ENCODE measurements at places on chromosomes 1 and 21.

DNA sequence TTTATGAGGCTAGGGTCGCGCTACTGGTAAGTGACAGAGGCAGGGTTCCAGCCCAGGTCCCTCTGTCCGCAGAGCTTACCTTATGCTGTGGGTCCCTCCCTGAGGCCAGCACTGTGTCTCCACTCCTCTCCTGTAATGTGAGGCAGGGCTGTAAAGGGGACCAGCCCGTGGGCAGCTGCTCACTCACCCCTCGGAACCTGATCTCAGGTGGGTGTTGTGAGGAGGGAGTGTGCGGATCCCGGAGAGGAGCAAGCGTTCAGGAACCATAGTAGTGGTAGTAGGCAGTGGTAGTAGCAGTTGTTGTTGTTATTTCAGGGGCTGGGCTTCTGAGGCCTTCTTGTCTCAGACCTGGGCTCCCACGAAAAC is 1.7 kb downstream of the ZC3H12A start:
- DNase-seq = no peak

DNA sequence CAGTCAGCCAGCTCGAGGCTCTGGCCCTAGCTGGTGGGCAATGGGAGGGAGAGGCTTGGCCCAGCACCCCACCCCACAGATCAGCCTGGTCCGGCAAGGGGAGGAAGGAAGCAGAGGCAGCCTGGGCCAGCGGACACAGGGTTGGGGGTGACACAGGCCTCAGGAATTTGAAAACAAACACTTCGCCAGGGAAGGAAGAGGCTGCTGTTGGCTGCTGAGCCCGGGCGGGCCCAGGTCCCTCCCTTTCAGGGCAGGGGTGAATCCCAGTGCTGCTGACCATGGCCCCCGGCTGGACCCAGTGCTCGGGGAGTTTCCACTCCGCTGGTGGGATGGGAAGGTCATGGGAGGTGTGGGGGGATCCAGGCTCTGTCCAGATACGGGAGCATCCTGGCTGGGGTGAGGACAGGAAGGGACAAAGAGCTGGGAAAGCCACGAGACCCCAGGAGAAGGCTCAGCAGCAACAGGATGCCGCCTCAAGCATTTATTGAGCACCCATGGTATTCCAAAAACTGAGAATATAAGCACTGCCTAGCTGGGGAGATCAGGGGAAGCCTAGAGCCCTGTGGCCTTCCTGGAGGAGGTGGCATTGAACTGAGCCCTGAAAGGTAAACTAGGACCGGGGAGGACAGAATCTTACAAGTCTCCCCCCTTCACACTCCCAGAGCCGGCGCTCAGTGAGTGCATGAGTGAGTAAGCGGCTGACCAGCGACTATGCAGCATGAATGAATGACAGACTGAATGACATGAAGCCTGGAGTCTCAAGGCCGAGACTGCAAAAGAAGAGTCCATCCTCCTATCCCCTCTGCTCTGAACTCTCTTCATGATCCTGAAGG is 26.2 kb upstream of the EPHA2 start:
- peak; percentile 75 for DNase-seq

GRCh38 chr1:221874285-221875003 is 132.6 kb upstream of the DUSP10 start:
- DNase-seq = no peak

DNA sequence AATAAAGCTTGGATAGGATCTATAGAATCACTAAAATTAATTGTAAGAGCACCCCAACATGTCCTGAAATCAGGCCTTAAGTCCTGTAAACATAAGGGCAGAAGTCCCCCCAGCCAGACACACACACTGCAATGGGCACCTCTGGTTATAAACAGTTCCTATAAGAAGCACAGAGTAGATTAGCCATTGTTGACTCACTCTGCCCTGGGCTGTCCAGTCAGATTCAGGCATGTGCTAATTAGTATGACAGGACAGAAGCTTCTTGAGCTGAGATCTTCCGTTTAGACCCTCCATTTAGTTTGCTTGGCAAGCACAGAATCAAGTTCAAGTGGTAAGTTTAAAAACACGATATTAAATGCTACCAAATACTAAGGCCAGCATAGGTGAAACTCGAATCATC is 11.8 kb upstream of the DENND1B start:
- DNase-seq = no peak

DNA sequence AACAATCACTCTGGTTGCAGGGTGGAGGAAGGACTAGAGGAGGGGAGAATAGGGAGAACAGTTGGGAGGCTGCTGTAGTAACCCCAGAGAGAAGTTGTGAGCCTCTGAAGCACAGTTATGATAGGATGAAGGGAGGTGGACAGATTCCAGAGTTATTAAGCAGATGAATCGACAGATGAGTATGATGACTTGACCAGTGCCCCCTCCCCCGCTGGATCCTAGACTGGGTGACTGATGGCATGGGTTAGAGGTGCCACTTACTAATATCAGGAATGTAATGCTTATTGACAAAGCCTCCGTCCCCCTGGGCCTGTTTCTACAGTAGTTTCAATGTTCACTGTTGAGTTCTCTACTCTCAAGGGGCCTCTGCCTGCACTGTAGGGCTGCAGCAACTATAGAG is 14.0 kb upstream of the TIPRL start:
- no peak for DNase-seq

DNA sequence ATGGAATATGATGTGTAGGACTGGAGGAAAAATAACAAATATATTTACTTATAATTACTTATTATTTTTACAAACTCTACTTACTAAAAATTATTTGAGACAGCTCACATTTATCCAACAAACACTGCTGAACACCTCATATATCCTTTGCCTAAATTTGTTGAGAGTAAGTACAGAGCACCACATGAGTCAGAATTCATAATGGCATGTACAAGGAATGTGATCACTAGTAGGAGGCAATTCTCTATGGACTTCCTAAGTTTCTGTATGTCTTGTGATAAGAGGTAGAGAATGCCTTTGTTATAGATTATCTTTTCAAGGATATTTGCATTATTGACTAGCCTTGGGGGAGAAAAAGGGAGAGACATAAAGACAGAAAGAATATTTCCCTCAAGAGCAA is 8.2 kb upstream of the ST6GALNAC3 start:
- no peak for DNase-seq

DNA sequence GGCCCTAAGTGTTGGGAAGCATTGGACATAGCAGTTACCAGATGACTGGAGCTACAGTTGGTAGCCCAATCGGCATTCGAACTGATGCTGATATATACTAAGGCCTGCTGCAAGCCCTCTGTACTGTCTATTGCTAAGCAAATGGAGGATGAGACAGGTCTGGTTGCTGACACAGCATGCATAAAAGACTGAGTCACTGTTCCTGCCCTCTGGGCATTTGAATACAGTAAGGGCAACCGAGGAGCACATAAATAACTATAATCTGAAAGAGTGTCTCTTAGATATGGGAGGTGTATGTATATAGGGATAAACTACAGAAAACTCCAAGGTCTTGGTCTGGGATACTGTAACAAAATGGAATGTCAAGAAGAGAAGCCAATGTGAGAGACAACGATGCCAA is 16.8 kb upstream of the MARK1 start:
- DNase-seq = no peak

DNA sequence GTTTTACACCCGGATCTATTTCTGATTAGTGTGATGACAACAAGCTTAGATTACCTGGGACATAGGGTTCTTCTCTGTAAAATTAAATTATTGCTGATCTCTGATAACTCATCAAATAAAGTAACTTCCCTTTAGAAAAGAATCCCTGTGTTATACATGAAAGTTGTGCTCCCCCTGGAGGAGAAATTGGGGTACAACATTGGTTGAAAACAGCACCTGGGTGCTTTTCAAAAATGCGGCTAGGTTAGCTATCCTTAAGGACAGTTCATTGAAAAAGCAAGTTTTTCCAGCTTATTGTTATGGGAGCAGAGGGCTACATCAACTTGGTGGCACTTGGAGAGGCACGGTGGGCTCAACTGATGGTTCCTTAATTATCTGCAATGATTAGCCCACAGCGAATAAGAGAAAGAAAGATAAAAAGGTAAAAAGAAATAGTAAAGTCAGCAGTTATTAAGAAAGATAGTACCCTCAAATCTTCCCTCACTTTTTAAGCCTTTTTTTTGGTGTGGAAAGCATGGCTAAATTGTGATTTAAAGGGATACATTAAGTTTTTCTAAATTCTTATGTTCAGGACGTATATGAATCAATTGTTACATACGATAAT is 97.8 kb downstream of the FMN2 start:
- DNase-seq = peak; percentile 49

- no peak for DNase-seq
Observed at GRCh38 chr1:243595527-243596210, 254.4 kb downstream of the AKT3 start.

DNA sequence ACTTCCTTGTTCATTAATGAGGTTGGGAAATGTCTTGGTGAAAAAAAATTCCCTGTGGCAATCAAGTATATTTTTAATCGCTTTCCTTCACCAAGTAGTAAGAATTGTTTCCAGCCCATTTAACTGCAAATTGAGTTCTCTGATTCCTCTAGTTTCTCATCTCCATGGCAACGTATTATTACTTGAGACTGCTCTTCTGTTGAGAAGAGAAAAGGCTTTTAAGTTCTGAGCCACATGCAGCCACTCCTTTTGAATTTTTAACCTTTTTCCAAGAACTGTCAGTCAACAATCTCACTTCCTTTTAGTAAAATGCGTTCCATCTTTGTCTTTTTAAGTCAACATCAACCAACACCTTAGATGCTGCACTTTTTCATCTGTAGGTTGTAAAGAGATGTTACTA is 75.7 kb upstream of the KIAA1614 start:
- peak; percentile 21 for DNase-seq

DNA sequence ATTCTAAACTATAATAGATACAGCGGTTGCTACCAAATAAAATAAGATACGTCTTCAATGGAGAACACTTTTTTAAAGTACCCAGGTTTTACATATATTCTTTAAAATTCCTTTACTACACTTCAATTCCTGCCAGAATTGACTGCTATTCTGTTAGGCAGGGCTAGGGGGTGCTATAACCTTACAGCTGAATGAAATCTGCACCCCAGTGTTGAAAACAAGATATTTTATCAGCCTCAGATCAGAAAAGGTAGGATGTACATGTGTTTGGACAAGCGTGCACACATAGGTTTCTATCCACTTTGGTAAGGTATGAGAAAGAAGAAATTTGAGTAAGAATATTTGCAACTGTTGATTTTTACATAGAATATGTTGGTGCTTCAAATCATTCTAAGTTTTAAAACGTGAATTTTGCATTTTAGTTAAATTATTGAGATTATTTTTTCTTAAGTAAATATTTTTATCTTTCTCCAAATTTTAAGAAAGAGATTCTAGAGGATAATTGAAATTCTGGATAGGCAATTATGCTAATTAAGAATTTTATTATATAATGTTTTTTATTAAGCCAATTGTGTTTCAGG is 490.8 kb upstream of the ADGRL4 start:
- DNase-seq = peak; percentile 19

DNA sequence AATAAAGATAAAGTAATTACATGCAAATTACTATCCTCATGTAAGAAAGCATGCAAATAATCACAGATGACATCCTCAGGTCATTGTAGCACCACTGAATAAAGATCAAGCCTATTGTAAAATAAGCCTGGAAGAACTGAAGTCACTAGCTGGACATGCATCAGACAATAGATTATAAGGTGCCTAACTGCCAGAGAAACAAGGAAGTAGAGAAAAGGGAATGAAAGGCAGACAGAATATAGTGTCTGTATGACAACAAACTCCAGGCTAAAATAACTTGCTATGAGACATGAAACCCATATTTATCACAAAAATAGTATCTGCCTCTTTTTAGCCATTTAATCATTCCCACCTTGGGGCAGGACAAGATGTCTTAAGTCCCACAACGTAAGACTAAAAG is 108.7 kb downstream of the ENAH start:
- no peak for DNase-seq

GRCh38 chr1:243639027-243639658 is 210.9 kb downstream of the AKT3 start:
- DNase-seq = no peak

DNA sequence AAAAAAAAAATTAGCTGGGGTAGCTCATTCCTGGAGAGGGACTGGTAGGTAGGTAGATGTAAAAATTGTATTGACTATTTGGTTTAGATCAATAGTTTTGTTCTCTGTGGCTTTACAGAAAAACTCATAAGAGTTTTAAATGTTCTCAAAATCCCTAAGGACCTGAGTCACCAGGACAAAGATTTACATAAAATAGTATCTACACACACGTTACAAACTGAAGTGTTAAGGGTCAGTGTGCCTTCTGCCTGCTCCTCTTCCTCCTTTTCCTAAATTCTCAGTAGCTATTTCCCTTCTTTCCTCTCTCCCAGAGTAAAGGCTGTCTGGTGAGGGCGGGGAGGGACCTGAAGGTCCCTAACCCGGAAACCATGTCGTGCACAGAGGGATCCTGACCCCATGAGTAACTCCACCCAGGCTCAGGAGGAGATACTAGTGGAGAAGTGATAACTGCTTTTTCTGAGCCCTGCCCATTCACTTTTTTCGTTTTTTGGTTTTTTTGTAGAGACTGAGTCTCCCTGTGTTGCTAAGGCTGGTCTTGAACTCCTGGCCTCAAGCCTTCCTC is 8.1 kb downstream of the PLEKHM2 start:
- DNase-seq = no peak

GRCh38 chr1:91278754-91279153 is 125.9 kb downstream of the HFM1 start:
- peak; percentile 14 for DNase-seq

- no peak for DNase-seq
Observed at GRCh38 chr21:39714331-39714730, 30.7 kb upstream of the IGSF5 start.
